ENCODE measurements at places on chromosomes 2 and 18.

DNA sequence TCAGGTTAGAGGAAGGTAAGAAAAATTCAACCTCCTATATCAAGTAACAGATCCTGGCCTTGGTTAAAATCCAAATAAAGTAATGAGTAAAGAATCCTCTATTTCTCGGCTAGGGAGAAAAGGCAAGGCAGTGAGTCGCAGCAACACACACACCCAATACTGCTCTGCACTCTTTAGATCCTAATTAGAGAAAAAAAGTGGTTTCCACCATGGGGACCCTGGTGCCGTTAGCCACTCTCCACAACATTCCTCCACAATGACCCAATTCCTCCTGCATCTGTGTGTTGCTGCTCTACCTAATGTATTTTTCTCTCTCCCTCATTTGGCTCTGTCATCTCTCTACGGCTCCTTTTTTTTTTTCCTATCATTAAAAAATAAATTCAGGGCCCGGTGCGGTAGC is 462.7 kb downstream of the METTL4 start:
- peak; percentile 56 for DNase-seq

DNA sequence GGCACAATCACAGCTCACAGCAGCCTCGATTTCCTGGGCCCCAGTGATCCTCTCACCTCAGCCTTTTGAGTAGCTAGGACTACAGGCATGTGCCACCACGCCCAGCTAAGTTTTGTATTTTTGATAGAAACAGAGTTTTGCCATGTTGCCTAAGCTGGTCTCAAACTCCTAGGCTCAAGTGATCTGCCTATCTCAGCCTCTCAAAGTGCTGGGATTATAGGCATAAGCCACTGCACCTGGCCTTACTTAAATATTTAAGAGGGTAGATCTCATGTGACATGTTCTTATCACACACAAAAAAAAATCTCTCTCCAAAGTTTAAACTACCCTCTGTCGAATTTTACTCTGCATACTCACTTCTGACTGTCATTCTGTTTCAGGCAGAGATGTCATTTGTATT is 75.4 kb upstream of the CHRNA1 start:
- DNase-seq, result no peak

DNA sequence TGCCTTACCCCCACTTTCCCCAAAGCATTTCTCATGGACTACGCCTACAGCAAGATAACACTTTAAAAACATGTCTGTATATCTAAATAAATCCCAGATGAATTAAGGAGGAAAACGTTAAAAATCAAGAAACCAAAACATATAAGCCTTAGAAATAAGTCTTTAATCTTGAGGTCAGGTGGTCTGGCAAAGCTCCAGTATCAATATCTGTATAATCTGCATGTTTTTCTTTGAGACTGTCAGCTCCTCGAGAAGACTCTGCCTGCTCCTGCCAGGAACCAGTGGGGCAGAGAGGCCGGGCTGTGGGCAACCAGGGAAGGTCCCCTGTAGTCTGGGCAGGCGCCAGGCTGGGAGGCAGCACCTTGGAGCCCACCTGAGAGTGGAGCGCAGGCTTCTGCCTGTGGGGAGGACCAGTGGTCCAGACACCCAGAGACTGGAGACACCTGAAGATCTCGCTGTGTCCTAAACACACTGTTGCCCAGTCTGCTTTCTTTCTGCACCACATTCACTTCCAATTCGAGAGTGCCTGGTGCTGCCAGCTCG is 291.0 kb upstream of the SOX11 start:
- no peak for DNase-seq

- no peak for DNase-seq
Measured at GRCh38 chr2:201808027-201808426, 1.7 kb downstream of the CDK15 start.

DNA sequence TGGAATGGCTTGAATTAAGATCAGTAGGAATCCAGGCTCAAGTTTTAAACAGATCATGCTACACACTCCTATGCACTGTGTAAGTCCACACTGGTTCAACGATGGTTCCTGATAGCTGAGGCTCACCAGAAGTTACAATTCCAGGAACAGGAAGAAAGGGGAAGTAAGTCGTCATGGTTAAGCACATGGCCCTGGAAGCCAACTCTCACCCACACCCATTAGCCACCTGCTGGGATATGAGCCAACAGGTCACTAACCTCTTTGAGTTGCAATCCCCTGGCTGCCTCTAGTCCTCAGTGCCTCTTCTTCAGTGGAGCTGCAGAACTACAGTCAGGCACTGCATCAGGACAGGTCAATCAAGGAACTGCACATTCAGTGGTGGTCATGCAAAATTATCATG is 133.5 kb downstream of the TMEM182 start:
- DNase-seq, result no peak

DNA sequence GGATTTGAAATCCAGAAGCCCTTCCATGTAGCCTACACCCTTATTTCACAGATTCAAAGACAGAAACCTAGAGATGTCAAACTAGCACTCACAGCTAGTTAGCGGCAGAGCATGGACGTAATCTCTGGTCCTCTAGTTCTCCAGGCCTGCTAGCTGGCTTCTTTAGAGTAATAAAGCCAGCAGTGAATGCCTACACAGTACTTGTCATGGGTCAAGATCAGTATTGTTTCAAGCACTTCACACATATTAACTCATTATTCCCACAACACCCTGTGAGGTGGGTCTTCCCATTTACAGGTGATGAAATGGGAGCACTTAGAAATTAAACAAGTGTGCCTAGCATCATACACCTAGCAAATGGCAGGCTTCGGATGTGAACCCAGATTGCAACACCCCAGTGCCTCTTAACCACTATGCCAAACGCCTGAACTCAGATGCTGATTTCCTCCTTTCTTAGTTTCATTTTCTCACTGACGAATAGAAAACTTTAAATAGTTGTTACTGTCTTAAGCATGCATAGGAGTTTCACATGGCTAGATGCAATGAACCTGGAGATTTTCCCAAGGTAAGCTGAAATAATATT is 14.5 kb upstream of the ZBTB14 start:
- DNase-seq, result peak; percentile 3

GRCh38 chr2:40284797-40285196 is 167.1 kb downstream of the SLC8A1 start:
- peak; percentile 27 for DNase-seq

DNA sequence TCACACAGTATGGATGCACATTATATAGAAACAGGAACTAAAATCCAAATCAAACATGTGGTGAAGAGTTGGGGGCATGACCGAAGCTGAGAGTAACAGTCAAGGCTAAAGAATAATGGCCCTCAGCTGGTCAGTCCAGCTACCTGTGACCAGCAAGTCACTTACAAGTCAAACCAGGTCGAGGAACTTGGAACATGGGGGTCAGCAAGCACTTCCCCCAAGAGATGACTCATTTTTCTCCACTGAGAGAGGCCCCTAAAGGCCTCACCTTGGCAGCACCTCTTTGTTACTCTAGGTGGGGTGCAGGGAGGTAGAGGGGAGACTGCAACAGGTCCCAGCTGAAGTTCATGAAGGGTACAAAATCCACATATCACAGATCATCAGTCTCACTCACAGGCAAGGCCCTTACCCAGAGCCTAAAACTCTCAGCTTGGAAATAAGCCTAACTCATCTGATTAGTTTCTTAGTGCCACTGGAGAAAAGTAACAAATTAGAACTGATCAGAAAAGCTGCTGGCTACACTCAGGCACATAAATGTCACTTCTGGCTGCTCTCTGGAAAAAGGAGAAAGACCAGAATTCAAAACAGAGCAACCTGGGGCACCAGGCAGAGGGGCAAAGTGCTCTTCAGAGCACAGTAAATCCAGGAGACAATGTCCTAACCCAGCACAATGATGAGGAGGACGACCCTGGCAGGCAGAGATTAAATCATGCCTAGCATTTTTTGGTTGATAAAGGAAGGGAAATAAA is 4.0 kb downstream of the SDC1 start:
- DNase-seq, result peak; percentile 8

DNA sequence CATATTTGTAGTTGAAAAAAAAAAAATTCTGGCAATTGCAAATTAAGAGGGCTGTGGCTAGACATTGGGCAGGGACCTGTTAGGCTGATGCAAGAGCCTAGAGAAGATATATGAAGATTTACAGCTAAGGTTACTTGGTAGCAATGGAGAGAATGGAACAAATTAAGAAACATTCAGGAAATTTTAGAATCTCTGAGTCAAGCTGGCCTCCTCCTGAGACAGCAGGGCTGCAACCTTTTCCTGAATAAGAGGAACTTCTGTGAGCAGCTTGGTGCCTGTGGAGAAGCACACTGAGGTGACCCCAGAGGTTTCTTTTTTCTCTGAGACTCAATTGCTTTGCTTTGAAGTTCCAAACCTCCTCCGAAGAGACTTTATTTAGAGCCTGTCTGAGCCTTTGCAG is 118.6 kb upstream of the LRATD1 start:
- DNase-seq, result peak; percentile 64

DNA sequence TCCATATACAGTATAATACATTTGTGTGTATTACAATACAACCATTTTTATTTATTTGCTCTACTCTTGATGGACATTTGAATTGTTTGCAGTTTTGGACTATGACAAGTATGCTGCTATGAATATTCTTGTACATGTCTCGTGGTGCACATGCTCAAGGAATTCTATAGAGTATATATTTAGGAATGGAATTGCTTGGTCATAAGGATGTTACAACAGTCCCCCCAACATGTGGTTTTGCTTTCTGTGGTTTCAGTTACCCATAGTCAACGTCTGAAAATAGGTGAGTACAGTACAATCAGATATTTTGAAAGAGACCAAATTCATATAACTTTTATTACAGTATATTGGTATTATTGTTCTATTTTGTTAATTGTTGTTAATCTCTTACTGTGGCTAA is 24.1 kb upstream of the PLEKHM3 start:
- DNase-seq, result no peak

DNA sequence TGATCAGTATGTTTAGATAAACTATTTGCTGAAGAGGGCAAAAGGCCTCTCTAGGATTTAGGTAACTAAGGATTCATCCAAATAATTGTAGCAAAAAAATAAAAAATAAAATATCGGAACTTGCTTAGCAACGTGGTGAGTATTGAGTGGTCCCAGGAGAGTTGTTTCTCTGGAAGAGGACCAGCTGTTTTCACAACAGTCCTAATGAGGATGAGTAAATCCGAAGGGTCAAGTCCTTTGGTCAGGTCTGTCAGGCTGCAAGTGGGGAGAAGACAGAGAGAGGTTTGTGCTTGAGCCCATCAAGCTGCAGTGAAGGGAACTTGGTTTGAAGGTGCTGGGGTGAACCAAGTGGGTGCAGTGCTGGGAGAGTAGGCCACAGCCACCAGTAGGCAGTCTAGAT is 539.2 kb downstream of the SLC4A3 start:
- no peak for DNase-seq

- DNase-seq, result peak; percentile 58
Measured at GRCh38 chr2:231900486-231900942, 25.7 kb downstream of the NPPC start.

GRCh38 chr2:71291398-71291797 is 40.2 kb upstream of the ZNF638 start:
- DNase-seq, result peak; percentile 71

DNA sequence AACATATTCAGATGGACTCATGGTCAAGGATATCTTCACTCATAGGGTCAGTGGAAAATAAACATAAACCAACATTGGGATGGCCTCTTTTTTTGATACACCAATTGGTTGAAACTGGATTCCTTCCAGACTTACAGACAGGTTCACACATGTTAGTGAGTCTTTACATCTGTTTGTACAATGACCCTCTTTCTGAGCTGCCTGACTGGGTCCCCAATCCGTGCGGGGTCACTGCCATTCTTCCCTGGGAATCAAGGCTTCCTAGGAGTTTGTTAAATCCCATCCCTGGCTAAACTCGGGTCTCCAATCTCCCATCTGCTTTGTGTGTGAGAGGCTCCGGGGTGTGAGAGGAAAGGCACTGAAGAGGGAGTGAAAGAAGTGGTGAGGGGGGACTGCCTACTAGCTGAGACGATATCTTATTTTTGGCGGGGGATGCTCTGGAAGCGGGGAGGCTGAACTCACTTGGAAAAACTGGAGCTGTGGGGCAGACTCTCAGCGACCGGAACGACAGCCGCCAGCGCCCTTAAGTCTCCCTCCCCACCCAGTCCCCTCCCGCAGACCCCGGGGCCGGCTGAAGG is 487 bp downstream of the STARD6 start:
- peak; percentile 0 for DNase-seq

- DNase-seq, result no peak
Measured at GRCh38 chr2:3283206-3283605, 94.4 kb downstream of the EIPR1 start.

DNA sequence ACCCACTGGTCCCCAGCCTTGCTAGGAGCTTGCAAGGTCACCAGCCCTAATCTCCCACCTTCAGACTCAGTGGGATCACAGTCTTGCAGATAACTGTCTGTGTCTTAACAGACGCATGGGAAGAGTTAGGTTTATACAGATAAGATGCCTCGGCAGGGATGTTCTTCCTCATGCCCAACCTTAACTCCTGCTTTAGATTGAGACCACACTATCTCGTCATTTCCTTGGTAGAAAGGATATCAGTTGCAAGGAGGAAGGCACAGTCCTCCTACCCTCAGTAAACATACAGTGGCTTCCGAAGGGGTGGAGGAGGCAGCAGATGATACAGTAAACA is 7.2 kb downstream of the NT5DC4 start:
- DNase-seq, result no peak
